ENCODE measurements at places on chromosomes 11 and 22.

DNA sequence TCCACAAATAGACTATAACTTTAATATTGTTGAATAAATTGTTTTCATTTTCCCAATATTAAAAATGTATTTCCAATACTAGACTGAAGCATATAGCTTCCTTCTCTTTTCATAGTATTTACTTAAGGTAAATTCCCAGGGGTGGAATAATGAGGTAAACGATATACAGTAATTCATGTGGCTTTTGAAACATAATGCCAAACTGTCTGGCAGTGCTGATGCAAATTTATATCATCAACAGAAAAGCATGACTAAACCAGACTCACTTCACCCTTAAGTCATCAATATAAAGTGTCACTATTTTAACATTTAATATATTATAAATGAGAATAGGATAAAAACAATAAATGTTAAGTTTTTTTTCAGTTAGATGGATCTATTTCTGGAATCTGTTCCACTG is 13.6 kb downstream of the C2CD3 start:
- no peak for DNase-seq

DNA sequence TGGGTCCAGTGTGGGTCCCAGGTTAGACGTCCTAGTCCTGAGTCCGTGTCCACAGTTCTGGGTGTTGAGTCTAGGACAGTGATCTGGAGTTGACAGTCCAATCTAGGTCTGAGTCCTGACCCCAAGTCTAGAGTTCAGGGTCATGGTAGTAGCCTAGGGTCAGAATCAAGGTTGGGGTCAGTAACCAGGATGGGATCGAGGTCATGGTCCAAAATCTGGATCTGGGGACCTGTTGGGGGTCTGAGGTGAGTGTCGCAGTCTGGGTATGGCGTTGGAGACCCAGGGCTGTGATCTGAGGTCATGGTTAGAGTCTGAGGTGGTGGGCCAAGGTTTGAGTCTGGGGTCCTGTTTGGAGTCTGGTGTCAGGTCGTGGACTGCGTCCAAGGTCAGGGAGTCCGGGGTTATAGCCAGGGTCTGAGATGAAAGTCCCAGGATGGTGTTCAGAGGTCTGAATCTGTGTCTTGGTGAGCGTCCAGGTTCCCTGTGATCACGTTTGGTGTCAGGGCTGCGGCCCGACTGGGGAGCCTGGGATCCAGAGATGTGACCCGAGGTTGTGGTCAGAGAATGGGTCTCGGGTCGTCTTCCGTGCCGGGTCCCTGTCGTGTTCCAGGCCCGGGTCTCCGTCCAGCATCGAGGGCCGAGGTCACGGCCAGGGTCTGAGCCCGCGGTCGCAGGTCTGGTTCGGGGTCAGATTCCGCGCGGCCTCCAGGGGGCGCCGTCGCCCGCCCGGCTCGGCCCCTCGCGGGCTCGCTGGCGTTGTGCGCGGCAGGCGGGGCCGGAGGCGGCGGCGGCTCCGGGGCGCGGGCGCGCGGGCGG is 432 bp upstream of the GRK2 start:
- peak; percentile 90 for DNase-seq

DNA sequence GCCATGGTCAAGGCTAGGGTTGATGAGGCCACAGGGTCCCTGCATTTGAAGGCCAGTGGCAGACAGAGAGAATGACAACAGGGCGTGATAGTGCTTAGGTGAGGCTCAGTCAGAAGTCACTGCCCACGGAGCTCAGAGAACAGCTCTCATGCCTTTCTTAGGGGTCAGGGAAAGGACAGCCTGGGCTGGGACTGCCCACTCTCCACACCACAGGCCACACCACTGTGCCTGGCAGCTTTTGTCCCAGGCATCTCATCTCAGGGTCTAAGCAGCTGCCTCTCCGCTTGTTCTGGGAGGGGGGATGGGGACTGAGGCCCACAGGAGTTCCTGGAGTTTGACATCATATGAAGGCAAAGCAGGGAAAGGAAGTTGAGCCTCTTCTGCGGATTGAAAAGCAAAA is 150.2 kb upstream of the B3GAT1 start:
- no peak for DNase-seq

DNA sequence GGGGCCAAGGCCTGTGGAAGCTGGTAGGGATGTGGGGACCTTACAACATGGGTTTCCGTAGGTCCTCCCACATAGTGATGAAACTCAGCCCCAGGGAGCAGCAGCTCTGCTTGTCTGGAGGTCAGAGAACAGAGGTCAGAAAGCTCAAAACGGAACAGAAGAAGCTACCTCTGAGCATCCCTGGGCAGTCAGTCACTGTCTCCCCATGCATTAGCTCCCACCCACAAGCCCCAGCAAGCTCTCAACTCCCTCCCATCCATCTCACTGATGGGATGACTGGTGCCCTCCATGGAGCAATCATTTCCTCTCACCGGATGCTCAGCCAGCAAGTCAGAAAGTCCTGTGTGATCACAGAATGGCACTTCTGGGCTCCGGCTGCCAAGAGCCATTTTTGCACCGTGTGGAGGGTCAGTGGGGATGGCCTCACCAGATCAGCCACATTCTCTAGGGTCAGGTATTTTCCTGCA is 1.9 kb downstream of the TPP1 start:
- DNase-seq = no peak

GRCh38 chr22:35156945-35157344 is 91.0 kb downstream of the ISX start:
- no peak for DNase-seq

GRCh38 chr11:43269254-43269918 is 42.4 kb upstream of the API5 start:
- no peak for DNase-seq
